Stimulated activated naive CD4-positive, alpha-beta T cell treated with Interleukin-2 at 50 U/mL for 16 hours (primary cell): ENCODE measurements at places on chromosomes 5 and 9.

DNA sequence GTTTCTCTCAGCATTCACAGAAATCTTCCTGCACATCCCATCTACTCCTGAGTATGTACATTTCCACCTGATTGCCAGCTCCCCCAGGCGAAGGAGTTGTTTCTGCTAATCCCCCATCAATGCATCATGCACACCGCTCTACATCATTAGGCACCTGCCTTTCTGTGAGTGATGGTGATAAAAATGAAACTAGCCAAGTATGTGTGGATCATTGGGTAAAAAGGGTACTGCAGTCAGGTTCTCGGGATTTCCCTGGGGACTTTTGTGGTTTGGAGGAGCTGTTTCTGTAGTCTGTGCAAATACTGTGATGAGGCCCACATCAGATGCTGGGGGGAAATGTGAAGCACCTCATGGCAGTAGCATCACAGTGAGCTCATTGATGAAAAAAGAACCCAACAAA, 30.4 kb downstream of the CAMK4 start:
- peak; percentile 81 for DNase-seq

GRCh38 chr5:157511651-157512644, 51.9 kb downstream of the NIPAL4 start:
- peak; percentile 57 for DNase-seq

DNA sequence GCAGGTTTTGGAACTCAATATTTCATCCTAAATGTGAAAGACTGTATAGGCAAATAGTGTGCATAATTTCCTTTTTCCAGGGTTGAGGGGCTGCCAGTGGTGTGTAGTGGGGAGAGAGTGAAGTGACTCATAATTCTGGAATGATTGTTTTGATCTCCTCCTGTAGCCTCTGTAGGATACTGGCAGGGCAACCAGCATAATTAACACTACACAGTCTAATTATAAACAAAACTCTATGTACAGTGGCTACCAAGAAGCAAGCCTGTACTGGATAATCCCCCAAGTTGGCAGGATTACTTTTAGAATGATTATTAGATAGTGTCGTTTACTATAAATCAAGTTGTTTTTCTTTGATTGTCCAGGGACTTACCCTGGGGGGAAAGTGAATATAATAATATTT, 32.2 kb downstream of the LNPEP start:
- no peak for DNase-seq

- DNase-seq = no peak
Measured at GRCh38 chr5:167485061-167485774, 806.2 kb upstream of the WWC1 start.

- DNase-seq = no peak
Measured at GRCh38 chr5:178364326-178364675, 131.7 kb upstream of the PHYKPL start.
